ENCODE measurements at places on chromosomes 13 and 19.
A peak's percentile ranks its signal among the peaks of the same experiment; 100 is the strongest.

DNA sequence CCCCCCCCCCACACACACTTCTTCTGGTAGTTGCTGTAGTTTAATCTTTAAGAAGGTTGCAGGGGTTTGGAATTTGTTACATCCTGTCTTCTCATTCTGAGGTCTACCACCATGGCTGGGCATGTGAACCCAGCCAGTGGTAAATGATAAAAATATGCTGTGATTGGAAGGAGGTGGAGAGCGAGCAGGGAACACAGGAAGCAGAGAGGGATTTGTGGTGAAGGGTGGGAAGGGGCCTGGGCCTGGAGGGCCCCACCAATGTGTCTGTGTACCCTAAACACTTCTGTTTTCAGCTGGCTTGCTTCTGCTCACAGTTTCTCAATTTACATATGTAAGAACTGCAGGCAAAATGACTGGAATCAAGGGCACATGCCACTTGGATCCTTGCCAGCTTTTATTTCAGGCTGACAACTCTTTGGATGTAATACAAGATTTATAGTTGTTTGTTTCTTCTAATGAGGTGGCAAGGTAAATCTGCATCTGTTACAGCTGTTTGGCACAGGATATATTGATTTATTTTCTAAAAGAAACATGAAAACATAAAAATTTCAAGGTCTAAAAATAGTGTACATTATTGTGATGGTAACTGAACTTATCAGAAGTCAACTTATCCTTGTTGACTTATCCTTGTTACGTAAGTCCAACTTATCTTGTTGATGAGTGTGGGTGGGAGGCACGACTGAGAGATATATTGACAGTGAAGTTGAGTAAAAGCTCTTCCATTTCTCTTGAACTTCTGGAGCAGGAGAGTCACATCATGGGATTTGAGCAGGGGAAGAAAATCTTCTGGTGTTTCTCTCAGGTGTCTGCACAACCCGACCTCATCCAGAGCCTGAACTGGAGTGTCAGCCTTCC, 313.2 kb downstream of the SHISA2 start:
- DNase-seq, result no peak

- DNase-seq, result no peak
Measured at GRCh38 chr13:87893186-87893585, 222.0 kb downstream of the SLITRK5 start.

GRCh38 chr19:4389511-4390016, 10.8 kb downstream of the SH3GL1 start:
- no peak for DNase-seq

DNA sequence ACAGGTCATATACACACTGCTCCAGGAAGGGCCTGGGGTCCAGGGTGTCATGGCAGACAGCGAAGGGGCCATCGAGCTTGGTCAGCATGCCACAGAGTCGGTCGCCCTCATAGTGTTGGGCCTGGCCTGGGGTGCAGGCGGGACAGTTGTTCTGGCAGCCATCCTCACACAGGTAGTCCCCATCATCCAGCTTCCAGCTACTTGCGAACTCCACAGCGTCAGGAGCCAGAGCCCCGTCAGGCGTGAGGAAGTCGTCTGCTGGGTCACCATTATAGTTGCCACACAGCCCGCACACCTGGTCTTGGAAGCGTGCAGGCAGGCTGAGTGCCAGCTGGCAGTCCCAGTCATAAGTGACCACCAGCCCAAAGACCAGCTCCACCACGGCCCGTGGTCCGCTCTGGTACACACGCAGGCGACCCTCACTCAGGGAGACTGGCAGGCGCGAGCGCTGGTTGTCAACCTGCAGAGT, 16.2 kb downstream of the FCGBP start:
- no peak for DNase-seq

DNA sequence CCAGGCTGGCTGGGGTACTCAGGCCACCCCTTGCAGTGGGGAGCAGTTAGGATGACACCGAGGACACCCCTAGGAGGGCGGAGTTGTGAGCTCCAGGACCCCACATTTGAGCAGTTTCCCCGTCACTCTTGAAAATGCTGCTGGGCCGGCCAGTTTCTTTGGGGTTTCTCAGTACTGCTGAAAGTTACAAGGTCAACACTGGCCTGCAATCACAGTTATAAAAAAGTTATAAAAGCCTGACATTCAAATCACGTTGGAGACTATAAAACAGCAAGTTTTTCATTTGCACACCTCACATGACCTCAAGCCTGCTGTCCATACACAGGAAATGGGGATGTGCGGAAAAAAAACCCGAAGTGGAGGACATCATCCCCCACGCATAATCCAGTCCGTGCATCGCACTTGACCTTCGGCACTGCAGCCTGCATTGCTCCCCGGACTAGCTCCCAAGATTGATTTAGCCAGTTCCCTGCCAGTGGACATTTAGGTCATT, 27.0 kb downstream of the DNM2 start:
- DNase-seq, result no peak

- DNase-seq, result no peak
Measured at GRCh38 chr13:112001571-112001970, 65.4 kb upstream of the SOX1 start.

DNA sequence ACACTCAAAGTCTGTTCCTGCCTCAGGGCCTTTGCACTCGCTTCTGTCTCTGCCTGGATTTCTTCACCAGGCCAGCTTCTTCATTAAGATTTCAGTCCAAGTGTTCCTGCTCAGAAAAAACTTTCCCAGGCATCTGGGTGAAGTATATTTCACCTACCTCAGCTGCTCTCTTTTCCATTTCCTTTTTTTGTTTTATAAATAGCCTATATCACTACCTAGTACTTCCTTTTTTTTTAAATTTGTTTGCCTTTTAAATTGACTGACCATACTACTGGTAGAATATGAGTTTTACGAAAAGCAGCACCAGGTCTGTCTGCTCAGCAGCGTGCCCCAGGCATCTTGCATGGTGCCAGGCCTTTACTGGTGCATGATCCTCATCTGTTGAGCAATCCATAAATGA, 1064.4 kb downstream of the UQCRFS1 start:
- no peak for DNase-seq

GRCh38 chr13:69283837-69284236, 823.8 kb upstream of the ATXN8OS start:
- DNase-seq, result no peak

DNA sequence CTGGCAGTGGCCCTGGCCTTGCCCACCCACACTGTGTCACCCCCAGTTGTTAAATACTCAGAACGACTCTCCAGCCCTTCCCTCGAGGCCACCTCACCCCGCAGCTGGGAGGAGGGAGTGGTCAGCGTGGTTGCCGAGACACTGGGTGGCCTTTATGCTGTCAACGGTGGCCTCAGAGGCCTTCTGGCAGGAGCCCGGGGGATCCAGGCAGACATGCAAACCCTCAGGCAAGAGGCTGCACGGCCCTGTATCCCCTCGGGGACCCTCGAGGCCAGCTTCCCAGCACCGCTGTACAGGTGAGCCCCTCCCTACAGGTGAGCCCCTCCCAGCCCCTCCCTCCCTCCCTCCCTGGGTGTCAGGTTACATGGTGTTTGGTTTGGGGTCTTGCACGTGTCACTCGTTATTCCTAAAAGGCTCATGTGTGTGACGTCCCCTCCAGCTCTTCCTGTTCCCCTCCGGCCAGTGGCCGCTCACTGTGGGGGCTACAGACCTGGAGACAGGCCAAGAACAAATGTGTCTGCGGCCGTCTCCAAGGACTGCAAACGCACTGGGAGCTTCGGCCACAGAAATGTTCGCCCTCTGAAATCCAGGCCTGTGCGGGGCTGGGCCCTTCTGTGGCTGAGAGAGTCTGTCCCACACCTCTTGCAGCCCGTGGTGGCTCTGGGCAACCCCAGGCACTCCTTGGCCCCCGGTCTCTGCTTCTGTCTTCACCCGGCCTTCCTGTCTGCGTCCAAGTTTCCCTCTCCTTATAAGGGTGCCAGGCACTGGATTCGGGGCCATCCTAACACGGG, at the start of gene TEKTIP1:
Gene TEKTIP1, plus strand, starts transcription at position 210 of the 791 bp plus-strand sequence. Its CDS starts 4 bp downstream, at position 214.
- peak; percentile 34 for DNase-seq

DNA sequence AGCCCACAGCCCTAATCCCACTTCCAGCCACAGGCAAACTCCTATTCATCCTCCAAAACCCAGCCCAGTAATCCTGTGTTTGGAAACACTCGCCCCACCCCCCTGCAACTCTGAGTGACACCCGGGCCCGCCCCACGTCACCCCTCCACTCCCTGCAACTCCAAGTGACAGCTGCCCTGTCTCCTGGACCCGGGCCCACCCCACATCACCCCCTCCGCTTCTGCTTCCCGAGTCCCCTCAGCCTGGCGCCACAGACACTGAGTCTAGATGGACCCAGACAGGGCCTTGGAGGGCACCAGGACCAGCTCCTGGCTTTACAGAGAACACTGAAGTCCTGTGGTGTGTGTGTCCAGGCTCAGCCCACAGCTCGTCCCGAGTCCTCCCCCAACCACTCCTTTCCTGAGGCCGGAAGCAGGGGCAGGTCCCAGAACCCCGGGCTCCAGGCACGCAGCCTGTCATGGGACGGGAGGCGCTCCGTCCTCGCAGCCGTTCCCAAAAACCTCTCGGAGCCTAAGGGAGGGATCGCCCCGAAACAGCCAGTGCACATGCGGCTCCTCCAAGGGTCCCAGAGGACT, 7.7 kb downstream of the REXO1 start:
- no peak for DNase-seq

- DNase-seq, result no peak
Measured at GRCh38 chr13:87783366-87783765, 112.2 kb downstream of the SLITRK5 start.

- DNase-seq, result peak; percentile 24
Measured at GRCh38 chr19:2167896-2168618, 4.3 kb downstream of the DOT1L start.

- DNase-seq, result no peak
Measured at GRCh38 chr19:46723023-46723461, 6.1 kb upstream of the PRKD2 start.

DNA sequence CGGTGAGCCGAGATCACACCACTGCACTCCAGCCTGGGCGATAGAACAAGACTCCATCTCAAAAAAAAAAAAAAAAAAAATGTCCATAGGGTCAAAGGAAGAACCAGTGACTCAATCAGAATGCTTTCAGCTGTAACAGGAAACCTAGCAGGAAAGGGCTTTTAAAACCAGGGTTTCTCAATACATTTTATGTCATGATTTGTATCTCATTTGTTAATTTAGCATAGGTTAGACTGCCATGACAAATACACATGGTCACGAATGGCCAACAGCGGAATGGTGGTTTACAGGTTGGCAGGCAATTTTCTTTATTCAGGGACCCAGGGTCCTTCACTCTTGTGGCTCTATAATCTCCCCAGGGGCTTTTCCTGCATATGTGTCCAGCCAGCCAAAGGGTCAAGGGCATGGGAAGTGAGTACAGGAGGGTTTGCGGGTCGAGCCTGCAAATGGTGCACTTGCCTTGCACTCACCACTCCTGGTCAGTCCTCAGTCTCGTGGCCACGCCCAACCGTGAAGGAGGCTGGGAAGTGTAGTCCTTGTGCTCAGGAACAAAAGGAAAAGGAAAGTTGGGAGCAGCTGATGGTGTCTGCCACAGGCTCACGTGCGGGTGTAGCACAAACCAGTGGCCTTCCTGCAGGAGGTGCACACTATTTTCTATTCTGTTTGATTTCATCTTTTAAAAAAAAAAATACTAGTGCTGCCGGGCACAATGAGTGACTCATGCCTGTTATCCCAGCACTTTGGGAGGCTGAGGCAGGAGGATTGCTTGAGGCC, 14.8 kb downstream of the DHX34 start:
- no peak for DNase-seq
